Stimulated activated CD4-positive, alpha-beta T cell treated with anti-CD3 and anti-CD28 coated beads, Interleukin-1b, Interleukin-23, amount 100 ng/mL, for 24 hours (primary cell): ENCODE measurements at places on chromosomes 12 and 14.

DNA sequence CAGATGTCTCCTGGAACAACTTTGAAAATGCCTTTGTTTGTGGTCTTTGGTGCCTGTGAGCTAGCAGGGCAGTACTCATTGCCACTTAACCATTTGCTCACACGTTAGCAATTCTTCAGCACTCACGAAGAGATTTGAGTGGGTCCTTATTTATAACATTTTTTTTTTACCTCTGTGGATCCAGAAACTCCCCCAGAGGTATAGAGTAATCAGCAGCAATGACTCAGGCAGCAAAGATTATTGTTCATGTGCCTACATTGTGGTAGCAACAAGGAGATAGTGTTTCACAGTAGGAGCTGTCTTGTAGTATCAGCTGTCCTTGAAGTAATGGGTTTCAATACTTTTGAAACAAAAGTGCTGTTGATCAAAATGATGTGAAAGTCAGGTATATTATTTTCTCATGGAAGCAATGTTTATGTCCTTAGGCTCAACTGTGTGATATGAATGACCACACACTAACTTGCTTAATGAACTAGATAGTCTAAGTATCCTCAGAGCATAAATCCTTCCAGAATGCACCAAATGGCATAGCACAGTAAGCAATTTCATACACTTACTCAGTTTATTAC, 304.1 kb downstream of the EGLN3 start:
- no peak for DNase-seq

DNA sequence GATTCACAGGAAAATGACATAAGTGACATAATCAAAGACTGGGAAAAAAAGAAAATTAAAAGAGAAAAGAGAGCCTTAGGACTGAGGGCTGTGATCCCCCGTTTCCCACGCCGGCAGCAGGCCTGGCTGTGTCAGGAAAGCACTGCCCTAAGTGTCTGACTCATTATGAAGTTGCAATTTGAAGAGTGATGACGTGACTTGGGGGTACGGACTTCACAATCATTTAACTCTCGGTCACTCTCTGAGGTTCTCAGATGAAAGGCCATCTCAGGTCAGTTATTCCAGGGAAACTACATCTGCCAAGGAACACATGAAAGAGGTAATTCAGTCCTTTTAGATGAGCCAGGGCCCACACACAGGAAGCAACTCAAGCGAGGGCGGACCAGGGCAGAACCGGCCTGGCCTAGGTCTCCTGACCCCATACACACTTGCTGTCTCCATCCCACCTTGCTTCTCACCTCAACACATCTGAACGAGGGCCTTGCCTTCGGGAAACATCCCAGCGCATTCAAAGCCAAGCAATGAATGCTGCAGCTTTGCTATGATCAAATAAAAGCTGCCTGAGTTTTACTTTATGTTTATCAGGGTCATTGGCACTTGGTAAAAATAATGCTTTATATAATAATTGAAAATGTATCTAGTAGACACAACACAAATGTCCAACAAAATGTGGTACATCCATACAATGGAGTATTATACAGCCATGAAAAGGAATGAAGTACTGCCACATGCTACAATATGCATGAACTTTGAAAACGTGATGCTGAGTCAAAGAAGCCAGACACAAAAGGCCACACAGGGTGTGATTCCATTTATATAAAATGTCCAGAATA, 2.7 kb downstream of the SSH1 start:
- DNase-seq: no peak

- DNase-seq: no peak
Measured at GRCh38 chr12:88416786-88417185, 163.5 kb downstream of the KITLG start.

- no peak for DNase-seq
Measured at GRCh38 chr12:80791863-80792262, 75.2 kb downstream of the MYF5 start.

DNA sequence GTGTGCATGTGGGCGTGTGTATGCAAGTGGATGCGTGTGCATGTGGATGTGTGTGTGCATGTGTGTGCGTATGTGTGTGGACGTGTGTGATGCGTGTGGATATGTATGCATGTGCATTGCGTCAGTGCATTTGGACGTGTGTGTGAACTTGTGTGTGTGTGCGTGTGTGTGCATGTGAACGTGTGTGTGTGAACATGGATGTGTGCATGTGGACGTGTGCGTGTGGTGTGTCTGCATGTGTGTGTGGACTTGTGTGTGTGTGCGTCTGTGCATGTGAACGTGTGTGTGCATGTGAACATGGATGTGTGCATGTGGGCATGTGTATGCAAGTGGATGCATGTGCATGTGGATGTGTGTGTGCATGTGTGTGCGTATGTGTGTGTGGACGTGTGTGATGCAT, 34.4 kb upstream of the FBRSL1 start:
- no peak for DNase-seq

GRCh38 chr14:90445011-90445410, 48.2 kb downstream of the CALM1 start:
- no peak for DNase-seq

- DNase-seq: no peak
Measured at GRCh38 chr12:30858471-30858870, 68.1 kb upstream of the TSPAN11 start.

GRCh38 chr14:94532447-94532846, 23.2 kb upstream of the SERPINA12 start:
- no peak for DNase-seq
